Gastrocnemius medialis (tissue), 4 donors: ENCODE measurements at places on chromosomes 4 and X.
A peak's percentile ranks its signal among the peaks of the same experiment; 100 is the strongest.

- no peaks in the 10 kb centered on the region for H3K27me3 ChIP-seq
- no peaks in the 10 kb centered on the region for H3K36me3 ChIP-seq
- H3K27ac ChIP-seq, result no peak overlapping the region
- DNase-seq, result no peak
Measured at GRCh38 chr4:158993891-158994290, 109.0 kb upstream of the RAPGEF2 start.

GRCh38 chrX:129792586-129793291 lies 13.0 kb downstream of the SASH3 start:
- DNase-seq, result no peak
- H3K36me3 ChIP-seq, result no peaks in the 10 kb centered on the region
- no peaks in the 10 kb centered on the region for H3K4me1 ChIP-seq
- H3K4me3 ChIP-seq, result no peak overlapping the region

GRCh38 chrX:11423362-11423818 lies 130.2 kb downstream of the AMELX start:
- peak overlapping the region; percentile 12 for H3K27ac ChIP-seq
- peaks cover 3% of the 10 kb centered on the region for H3K4me1 ChIP-seq
- H3K27me3 ChIP-seq, result no peaks in the 10 kb centered on the region
- DNase-seq, result peak; percentile 15

DNA sequence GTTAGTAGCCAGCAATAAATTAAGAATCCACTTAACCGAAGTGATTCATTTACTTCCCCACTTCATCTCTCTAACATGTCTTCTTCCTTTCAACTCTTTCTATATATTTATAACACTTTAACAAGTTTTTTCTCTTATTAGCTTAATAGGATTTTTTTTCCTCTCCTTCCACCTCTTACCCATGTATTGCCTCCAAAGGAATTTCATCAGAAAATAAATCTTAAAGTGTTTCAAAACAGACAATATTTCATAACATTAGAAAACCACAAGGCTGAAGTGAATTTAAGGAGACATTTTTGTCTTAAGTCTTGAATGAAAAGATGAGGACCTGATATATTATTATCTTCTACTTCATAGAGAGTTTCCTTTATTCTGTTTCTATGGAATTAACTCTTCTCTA lies 101.5 kb downstream of the PDGFC start:
- no peak overlapping the region for H3K4me3 ChIP-seq

GRCh38 chr4:148015058-148015457 lies 283.2 kb downstream of the ARHGAP10 start:
- H3K4me3 ChIP-seq, result no peak overlapping the region
- H3K4me1 ChIP-seq, result peaks cover 34% of the 10 kb centered on the region
- DNase-seq, result no peak
- no peaks in the 10 kb centered on the region for H3K36me3 ChIP-seq
- H3K27ac ChIP-seq, result no peak overlapping the region

DNA sequence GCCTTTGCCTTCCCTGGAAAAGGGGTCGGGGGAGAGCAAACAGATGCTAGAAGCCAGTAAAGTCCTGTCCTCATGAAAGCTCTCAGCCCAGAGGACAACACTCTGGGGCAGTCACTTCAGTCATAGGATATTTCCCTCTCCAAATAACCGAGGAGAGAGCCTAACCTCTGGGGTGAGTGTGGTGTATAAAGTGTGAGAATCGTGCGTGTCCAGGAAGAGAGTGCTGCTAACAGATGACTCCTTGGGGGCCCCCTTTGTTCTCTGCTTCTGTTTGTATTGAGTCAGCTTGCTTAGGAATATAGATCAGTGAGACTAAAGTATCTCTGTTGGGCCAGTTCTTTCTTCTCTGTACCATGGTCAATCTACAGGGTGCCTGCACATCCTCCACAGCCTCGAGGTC lies 247.2 kb downstream of the PALLD start:
- H3K27ac ChIP-seq, result peak overlapping the region; percentile 29
- H3K27me3 ChIP-seq, result no peaks in the 10 kb centered on the region
- no peaks in the 10 kb centered on the region for H3K36me3 ChIP-seq

DNA sequence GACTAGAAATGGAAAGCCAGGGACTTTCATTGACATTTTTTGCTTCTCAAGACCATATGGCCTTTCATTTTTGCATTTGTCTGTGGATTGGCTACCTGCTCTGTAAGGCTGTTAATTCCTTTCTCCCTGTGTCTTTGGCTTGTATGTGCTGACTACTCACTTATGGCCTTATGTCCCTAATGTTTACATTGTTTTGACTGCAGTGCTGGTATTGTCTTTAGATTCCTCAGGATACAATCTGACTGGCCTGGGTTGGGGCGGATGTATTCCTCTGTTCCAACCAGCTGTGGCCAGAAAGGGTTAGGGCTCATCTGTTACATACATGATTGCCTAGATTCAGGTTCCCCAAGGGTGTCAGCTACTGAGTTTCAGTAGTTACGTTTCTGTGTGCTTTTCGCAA lies 108.1 kb downstream of the RAPGEF2 start:
- H3K27me3 ChIP-seq, result no peaks in the 10 kb centered on the region
- no peak overlapping the region for H3K4me3 ChIP-seq

- H3K27ac ChIP-seq, result no peak overlapping the region
- H3K4me3 ChIP-seq, result no peak overlapping the region
- no peak for DNase-seq
- H3K27me3 ChIP-seq, result no peaks in the 10 kb centered on the region
- no peaks in the 10 kb centered on the region for H3K4me1 ChIP-seq
- no peaks in the 10 kb centered on the region for H3K36me3 ChIP-seq
Measured at GRCh38 chr4:4981427-4981826, 37.8 kb downstream of the CYTL1 start.

DNA sequence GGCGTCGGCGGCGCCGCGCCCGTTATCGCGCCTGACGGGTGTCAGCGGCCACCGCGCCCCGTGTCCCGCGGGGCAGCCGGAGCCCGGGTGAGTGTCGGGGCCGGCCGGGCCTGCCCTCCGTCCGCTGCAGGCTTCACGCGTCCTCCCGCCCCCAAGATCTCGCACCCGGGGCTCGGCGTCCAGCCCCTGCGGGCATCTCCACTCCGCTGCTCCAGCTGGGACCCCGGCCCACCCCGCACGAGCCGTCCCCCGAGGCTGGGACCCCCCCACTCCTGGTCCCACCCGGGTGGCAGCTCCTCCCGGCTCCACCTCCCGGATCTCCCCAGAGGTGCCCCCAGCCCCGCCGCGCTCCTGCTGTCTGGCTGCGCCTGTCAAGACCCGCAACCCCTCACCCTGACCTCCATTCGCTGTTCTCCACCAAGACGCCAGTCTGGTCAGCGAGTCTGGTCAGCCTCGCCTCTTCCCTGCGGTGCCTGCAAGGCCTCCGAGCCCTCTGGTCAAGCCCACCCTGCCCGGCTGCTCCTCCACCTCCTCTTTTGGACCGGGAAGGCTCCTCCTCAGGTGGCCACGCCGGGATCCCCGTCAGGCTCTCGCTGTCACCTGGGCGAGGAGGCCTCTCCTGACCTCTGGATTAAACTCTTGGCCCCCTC lies 66.0 kb upstream of the NKX1-1 start:
- no peak for DNase-seq
- H3K4me1 ChIP-seq, result no peaks in the 10 kb centered on the region
- no peak overlapping the region for H3K27ac ChIP-seq
- no peaks in the 10 kb centered on the region for H3K36me3 ChIP-seq
- H3K27me3 ChIP-seq, result peaks cover 42% of the 10 kb centered on the region

DNA sequence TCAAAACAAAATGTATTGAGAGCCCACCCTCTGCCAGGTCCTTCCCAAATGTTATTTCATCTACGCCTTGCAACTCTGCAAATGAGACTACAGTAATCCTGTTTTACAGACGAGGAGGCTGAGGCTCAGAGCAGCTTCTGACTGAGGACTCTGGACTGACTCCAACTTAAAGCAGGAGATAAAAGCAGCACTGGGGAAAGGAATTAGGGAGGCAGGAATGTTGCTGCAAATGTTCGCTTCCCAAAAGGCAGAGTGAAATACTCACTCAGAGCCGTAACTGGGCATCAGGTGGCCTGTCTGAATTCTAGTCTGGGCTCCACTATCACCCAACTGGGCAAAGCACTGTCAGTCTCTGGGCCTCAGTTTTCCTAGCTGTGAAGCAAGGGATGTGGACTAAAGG lies 94.7 kb upstream of the SRD5A3 start:
- no peaks in the 10 kb centered on the region for H3K4me1 ChIP-seq
- H3K27ac ChIP-seq, result no peak overlapping the region
- no peak overlapping the region for H3K4me3 ChIP-seq
- no peaks in the 10 kb centered on the region for H3K36me3 ChIP-seq

- DNase-seq, result no peak
- H3K27ac ChIP-seq, result no peak overlapping the region
- H3K4me3 ChIP-seq, result no peak overlapping the region
- no peaks in the 10 kb centered on the region for H3K4me1 ChIP-seq
Measured at GRCh38 chrX:101160001-101160400, 59.6 kb upstream of the DRP2 start.

DNA sequence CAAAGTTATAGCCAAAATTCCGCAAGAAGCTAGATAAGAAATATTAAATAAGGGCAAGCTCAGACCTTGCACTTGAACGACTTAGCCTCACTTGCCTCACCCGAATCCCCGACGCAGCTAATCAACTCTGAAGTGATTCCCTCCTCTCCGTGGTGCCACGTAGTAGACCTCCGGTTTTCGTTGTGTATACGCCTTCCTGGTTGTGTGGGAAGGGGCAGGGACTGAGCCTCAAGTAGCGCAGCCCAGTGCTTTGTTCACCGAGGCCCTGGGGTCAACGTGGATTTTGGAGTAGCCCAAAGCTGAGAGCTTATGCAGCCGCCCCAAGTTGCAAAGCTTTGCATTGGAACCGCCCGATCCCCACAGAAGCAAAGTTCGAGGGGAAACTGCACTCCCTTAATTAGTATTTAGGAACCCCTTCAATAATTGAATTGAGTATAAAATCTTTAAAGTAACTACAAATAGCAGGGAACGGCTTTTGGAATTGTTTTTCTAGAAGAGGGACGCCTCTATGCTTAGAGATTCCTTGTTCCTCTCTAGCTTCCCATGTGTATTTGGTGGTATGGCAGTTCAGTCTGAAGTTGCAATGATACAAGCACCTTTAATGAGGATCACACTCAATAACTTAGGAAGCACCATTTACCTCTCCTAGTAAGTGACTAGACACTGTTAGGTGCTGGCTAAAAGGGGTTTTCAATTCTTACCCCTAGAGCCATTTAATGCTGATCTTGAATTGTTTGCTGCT lies 55.7 kb downstream of the LINC00632 start:
- peaks cover 12% of the 10 kb centered on the region for H3K27me3 ChIP-seq
- H3K4me1 ChIP-seq, result no peaks in the 10 kb centered on the region
- no peak overlapping the region for H3K27ac ChIP-seq
- H3K36me3 ChIP-seq, result no peaks in the 10 kb centered on the region
- no peak for DNase-seq
- peak overlapping the region; percentile 43 for H3K4me3 ChIP-seq

DNA sequence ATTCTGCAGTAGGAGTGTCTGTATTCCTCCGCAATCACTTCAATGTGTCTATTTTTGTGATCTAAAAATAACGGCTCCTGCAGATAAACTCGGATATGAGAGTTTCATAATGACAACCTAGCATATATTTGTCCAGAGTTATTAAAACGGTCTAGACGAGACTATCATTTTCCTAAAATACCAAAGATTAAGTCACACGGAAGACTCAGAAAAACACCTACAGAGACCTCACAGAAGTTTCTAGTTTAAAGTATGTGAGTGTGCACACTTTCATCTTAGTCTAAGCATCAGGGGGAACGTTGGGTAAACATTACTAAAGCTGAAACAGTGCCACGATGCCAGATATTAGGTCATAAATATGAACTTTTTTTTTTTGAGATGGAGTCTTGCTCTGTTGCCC lies 156.9 kb downstream of the AFAP1 start:
- DNase-seq, result no peak
- peaks cover 8% of the 10 kb centered on the region for H3K36me3 ChIP-seq
- H3K4me1 ChIP-seq, result peaks cover 5% of the 10 kb centered on the region
- no peak overlapping the region for H3K27ac ChIP-seq
- no peaks in the 10 kb centered on the region for H3K27me3 ChIP-seq

- no peaks in the 10 kb centered on the region for H3K27me3 ChIP-seq
- H3K4me3 ChIP-seq, result peak overlapping the region; percentile 78
- peaks cover 13% of the 10 kb centered on the region for H3K36me3 ChIP-seq
- no peak for DNase-seq
Measured at GRCh38 chrX:129930941-129931410, 25.0 kb downstream of the UTP14A start.

DNA sequence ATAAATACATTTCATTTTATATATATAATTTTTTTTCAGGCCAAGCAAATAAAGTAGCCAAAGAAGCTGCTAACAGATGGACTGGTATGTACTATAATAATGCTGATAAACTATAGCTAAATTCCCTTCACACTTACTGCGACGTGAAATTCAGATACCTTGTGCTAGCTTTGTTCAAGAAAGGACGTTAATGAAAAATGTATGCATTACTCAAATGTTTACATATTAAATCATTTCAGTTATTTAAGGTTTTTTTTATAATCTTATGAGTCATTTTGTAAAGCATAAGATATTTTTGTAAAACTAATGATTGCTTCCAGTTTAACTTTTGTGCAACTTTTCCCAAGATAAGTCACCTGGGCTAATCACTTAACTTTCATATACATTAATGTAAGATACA lies 57.2 kb upstream of the TMEM131L start:
- no peak overlapping the region for H3K27ac ChIP-seq
- H3K4me1 ChIP-seq, result peaks cover 8% of the 10 kb centered on the region
- DNase-seq, result no peak

DNA sequence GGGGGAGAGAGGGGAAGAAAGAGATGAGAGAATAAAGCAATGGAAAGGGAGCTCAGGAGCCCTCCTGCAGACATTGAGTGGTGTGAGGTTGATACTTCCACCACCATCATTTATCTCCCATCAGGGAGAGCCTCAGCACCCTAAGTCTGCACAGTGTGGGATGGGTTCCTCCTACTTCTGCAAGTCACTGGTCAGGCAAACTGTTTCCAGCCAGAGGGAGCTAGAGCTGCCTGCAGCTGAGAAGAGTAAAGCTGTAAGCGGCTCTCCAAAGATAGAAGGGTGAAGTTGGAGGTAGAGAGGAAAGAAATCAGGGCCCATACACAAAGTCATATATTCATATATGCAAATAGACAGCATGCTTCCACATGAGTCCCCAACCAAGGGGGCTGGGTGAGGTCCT lies 21.9 kb upstream of the ZNF81 start:
- no peaks in the 10 kb centered on the region for H3K36me3 ChIP-seq
- H3K4me3 ChIP-seq, result no peak overlapping the region
- no peaks in the 10 kb centered on the region for H3K27me3 ChIP-seq
- H3K4me1 ChIP-seq, result no peaks in the 10 kb centered on the region
- no peak for DNase-seq

DNA sequence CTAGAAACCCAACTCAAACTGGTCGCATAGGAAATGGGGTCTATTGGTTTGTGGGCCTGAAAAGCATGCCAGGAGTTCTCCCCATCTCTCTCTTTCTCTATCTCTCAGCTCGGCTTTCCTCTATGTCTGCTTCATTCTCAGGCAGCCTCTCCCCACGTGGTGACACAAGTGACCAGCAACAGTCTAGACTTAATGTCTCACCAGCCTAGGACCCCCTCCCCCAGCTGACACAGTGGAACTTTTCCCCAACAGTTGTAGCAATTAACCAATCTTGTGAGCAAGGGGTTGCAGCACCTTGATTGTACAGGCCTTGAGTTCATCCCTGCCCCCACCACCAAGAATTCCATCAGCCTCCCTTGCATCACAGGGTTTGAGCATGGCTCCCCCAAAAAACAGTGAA lies 159.8 kb upstream of the KIT start:
- H3K27ac ChIP-seq, result no peak overlapping the region
- H3K27me3 ChIP-seq, result no peaks in the 10 kb centered on the region
- no peaks in the 10 kb centered on the region for H3K4me1 ChIP-seq
- H3K4me3 ChIP-seq, result no peak overlapping the region
- DNase-seq, result no peak

- H3K4me3 ChIP-seq, result no peak overlapping the region
- no peaks in the 10 kb centered on the region for H3K36me3 ChIP-seq
- no peak for DNase-seq
- H3K4me1 ChIP-seq, result no peaks in the 10 kb centered on the region
- H3K27me3 ChIP-seq, result no peaks in the 10 kb centered on the region
- no peak overlapping the region for H3K27ac ChIP-seq
Measured at GRCh38 chrX:56726605-56727004, 2.4 kb upstream of the NBDY start.
